ENCODE measurements at places on chromosomes 4 and X.
A peak's percentile ranks its signal among the peaks of the same experiment; 100 is the strongest.

GRCh38 chrX:100643956-100644860 is at the start of gene SRPX2:
Gene SRPX2, plus strand, starts transcription at chrX:100644199. Its CDS starts 2,124 bp downstream, at chrX:100646323.
- peak; percentile 90 for DNase-seq

DNA sequence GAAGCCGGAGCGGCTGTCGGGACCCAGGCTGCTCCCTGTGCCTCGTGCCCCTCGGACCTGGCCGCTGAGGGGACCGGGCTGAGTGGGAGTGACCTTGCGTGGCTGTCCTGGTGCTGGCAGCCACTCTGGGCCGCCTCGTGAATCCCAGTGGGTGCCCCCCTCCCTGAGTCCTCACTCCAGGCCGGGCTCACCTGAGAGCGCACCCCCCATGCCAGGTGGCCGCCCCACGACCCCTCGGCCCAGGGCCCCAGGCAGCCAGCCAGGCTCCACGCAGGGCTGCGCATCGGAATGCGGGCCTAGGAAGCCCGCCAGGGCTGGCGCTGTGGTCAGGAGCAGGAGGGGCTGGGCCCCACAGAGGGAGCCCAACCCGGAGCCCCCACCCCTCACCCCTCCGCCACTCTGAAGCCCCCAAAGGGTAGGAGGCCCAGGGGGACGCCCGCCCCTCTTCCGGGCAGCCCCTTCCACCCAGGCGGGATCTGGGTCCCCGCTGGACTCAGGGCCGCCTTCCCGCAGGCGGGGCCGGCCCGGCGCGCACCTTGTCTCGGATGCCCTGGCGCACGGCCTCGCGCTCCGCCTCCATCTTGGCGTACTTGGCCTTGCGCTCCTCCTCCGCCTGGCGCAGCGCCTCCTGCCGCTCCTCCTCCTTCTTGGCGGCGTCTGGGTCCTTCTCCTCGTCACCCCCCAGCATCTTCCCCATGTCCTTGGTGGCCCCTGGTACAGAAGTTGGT is 33.9 kb downstream of the CPLX1 start:
- peak; percentile 31 for DNase-seq

- DNase-seq, result peak; percentile 30
Measured at GRCh38 chrX:30282527-30282926, 26.7 kb downstream of the NR0B1 start.

DNA sequence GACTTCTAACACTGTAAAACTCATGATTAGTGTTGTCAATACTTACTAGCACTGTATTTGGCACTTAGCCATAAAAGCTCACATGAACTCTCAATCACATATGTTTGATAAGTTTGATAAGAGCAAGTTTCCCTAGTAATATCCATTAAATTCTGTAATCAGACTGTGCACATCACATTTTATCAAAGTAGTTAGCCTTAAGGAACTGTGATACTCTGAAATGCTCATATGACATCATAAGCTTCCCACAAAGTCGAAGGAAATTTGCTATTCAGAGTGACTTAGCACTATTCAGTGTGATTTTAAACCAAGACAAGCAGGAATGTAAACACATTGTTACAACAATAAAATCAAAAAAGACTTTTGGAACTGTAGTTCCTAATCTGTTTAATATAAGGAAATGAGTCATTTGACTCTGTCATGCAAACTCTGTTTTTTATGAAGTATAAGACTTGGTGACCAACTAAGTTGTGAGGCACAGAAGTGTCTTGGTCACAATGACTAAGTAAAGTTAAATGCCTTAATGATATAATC is 6.7 kb downstream of the SLC7A11 start:
- peak; percentile 96 for DNase-seq

DNA sequence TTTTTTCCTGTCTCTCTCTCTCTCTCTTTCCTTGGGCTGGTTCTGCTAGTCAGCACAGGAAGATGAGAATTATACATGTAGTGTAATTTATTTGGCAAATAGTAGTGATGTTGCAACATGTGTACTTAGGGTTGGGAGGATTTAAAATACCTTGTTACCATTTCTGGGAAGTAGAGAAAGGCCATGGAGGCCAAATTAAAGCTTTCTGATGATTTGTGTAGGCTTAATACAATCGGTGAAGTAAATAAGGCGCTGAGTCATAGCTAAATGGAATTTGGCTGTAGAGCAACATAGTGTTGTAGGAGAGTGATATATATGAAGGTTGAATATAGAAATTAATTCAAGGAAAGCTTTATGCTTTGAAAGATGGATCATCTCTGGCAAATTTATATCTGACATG is 295.3 kb downstream of the GRID2 start:
- DNase-seq, result peak; percentile 2

DNA sequence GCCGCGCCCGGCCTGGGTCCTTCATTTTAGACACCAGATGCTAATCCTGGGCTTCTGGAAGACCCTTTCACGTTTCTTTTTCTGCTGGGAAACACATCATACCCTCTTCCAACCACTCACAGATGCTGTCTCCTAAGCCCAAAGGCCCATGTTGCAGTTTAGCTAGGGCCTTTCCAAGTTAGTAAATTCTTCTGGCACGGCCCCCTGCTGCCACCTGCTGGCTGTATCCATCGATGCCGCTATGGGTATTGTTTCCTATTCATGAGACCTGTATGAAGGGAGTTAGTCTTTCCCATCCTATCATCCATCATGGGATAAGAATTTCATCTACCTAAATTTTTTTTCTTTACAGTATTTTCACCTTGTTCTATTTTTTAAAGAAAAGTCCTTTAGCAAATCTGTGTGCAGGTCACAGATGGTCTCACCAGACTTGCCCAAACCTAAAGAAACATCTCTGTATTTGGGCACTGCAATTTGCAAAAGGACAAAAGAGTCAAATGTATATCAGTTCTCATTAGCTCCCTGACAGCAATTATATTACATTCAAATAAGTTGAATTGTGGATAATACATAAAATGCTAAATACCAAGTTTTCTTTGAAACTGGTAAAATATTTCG is 37.8 kb upstream of the SLC9A7 start:
- peak; percentile 77 for DNase-seq

GRCh38 chr4:172953896-172954568 is 214.6 kb upstream of the GALNT7 start:
- DNase-seq, result peak; percentile 40

DNA sequence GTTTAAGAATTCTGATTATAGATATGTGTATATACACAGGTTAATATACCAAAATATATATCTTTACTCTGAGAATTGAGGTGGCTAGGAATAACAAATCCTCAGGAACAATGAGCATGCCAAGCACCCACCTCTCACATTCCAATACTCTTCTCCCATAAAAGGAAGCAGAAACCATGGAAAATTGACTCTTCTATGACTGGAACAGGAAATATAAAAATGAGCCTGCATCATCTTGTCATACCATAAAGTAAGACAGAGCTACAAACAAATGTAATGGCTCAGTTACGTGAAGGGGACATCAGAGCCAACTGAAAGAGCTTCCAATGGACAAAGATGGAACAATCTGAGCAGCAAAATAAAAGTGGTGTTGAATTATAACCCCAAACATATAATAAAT is 3.8 kb upstream of the MAGEA8 start:
- no peak for DNase-seq

- no peak for DNase-seq
Measured at GRCh38 chr4:157372567-157372966, 152.0 kb downstream of the GRIA2 start.

DNA sequence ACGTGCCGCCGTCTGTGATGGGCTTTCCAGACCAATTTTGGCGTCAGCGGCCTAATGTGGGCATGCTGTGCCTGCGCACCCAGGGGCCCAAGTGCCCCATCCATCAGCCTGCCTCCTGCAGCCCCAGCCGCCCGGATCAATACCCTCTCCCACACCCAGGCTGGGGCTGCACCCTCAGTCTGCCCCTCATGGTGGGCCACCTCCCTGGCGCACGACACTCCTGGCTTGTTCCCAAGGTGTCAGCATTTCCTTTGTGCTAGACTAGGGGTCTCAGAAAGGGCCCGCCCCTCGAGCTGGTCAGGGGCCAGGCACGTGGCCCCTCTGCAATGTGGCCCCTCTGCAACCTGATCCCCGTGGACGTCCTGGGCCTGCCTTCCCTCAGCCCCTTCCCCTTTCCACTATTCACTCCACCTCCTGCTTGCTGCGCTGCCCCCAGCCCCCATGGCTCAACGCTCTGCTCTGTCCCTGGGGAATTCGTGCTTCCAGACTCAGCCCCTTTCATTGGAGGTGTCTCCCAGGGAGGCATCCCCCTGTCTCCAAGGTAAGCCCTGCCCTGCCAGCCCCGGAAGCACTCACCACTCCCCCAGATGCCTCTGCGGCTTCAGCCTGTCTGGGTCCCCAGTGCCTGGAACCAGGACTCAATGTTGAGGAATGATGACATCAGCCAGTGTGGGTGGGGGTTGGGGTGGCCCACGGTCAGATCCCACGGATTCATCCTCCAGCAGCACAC is 130.8 kb downstream of the HMX1 start:
- DNase-seq, result no peak

DNA sequence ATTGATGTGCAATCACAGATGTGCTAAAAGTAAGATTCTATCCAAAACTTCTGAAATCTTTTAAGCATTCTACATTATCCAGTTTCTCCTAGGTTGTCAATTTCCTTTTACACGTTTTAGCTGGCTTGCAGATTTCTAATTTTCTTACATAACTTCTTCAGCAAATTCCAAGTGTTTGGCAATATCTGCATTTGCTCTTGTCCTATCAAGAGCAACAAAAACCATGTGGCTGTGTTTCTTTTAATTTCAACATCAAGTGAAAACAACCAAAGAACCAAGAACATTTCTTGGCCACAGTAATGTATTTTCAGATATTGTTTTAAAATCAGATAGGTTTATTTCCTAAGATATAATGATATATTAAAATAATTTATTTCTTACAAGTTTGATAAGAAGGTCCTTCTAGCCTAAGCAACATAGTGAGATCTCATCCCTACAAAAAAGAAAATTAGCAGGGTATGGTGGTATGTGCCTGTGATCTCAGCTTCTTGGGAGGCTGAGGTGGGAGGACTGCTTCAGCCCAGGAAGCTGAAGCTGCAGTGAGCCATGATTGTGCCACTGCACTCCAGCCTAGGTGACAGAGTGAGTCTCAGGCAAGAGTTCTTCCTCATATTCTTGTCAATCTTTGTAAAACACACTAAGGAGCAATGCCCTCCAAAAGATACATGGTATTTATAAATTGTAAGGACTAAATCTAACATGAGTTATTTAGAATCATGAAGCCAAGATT is 131.4 kb upstream of the NAP1L5 start:
- peak; percentile 59 for DNase-seq

- no peak for DNase-seq
Measured at GRCh38 chr4:10504570-10505179, 47.4 kb upstream of the ZNF518B start.

DNA sequence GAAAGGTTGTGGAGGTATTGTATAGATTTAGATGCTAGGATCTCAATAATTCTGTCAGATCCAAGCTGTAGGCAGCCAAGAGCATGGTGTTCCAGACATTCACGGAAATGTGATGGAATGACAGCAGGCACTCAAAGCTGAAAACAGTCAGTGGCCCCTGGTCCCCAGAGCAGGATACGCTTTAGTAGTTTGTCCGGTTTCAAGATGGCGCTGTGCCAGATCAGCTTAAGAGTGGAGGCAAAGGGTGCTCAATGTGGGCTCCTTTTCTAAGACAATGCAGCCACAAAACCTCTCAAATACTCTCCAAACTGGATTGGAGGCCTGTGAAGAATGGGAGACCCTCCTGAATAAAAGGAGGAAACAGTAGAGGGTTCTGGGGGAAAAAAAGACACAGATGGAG is 291.2 kb upstream of the HS3ST1 start:
- DNase-seq, result no peak

DNA sequence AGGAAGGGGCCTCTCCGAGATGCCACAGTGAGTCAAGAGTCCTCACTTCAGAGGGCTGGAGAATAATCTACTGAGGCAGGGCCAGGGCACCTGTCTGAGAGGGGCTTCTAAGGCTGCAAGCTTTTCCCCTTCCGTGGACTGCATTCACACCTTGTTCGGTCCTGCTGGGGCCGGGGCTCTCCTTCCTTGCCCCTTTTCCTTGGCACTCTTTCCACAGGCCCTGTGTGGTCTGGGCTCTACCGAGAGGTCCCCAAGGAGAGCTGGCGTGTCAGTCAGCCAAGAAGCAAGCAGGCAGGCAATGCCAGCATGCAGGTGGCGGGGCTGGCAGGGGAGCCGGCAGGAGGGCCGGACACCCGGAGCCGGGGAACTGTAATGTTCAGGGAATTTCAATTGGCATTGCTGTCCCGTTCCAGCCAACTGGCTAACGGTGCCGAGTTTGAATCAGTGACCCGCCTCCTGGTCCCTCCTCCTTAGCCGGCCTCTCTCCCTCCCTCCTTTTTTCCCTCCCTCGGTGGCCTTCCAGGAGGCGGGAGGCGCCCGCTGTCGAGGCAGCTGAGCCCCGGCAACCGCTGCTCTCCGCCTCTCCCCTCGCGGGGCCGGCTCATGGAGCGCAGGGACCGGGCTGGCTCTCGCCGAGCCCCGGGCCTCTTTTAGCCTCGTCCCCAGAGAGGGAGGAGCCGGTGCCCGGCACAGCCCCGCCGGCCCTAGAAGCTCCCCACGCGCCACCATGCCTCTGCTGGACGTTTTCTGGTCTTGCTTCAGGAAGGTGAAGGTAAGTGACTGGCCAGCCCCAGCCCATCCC is at the start of gene STARD8:
Gene STARD8 (plus strand): TSS at position 511 of the 802 bp plus-strand sequence. CDS start 217 bp downstream, at position 728.
- DNase-seq, result peak; percentile 29

DNA sequence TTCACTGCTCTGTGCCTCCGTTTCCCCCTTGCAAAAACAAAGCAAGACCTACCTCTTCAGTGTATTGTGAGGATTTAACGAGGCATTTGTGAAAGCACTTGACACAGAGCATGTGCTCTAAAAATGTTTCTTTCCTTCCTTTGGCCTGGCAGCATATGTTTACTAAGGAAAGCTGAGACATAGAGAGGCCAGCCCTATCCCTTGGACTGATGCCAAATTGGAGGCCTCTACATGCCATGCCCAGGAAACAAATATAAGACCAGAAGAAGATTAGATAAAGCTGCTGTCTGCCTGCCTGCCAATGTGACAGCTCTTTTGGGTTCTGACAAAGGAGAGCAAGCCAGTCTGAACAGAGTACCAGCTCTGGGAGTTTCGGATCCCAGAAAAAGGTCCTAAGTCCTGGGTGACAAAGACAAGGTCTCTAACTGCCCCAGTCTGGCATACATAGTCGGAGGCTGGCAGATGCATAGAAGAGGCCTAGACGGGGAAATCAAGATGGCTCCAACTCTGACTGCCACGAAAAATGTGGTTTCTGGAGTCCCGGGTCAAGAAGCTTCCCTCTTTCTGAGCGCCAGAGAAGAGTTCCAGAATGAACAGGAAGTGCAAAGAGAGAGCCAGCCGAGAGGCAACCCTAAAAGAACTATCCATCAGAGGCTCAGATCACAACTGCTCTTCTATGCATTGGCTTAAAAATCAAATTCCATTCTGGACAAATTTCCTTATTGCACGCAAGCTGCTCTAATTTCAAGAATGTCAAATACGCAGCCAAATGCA is 25.8 kb downstream of the OTUD6A start:
- DNase-seq, result peak; percentile 71

- no peak for DNase-seq
Measured at GRCh38 chrX:130834830-130835229, 68.2 kb downstream of the ENOX2 start.

DNA sequence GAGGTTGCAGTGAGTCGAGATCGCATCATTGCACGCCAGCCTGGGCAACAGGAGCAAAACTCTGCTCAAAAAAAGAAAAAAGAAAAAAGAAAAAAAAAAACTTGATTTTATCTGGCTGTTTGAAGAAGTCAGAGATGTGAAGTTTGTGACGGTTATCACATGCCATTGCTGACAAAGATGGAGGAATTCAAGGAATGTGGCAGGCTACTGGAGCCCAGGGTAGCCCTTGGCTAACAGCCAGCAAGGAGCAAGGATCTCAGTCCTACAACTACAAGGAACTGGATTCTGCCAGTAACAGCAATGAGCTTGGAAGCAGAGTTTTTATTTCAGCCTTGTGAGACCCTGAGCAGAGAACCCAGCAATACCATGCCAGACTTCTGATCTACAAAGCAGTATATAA is 24.3 kb upstream of the TET2 start:
- peak; percentile 38 for DNase-seq

GRCh38 chr4:105840426-105841174 is 54.7 kb upstream of the NPNT start:
- no peak for DNase-seq

All from cardiac fibroblast (primary cell).